H7 (cell line): ENCODE measurements at places on chromosomes 1 and 21.

DNA sequence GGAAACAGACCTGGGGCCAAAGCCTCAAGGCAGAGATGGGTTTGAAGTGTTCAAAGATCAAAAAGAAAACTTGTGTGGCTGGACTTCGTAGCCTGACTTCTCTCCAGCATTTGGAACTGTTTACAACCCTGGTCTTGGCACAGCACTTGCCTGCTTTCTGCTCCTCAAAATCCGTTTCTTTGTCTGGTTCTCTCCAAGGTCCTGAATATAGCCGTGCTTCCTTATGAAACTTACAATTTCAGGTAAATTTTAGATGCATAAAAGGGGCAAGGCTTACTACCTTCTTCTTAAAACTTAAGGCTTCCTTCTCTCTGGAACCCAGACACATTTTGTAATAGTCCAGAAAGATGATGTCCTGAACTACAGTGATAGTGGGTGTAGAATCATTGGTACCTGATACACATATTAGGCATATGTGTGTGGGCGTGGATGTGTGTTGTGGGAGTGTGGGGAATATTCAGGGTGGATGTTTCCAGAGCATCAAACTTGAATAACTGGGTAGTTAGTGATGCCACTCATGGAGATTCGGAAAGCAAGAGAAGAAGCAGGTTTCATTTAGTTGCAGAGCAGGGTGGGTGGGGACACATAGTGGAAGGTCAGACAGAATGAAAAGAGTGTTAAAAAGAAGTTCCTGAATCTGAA, 26.4 kb upstream of the FAM78B start:
- DNase-seq: no peak

- no peak for DNase-seq
Measured at GRCh38 chr1:211172657-211173056, 38.7 kb upstream of the KCNH1 start.

DNA sequence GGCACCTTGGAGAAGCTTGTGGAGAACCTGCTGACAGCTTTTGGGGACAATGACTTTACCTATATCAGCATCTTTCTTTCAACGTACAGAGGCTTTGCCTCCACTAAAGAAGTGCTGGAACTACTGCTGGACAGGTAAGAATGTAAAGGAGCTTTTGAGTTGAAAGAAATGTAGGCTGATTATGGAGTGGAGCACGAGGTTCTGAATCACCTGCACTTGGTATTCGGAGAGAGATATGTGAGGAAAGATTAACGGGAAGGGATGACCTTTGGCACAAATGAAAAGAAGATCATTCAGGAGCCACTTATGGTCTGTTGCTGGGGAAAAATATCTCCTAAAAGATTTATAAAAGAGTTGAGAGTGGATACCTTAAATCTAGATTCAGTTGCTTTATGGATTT, 42.7 kb downstream of the RGL1 start:
- DNase-seq: no peak

DNA sequence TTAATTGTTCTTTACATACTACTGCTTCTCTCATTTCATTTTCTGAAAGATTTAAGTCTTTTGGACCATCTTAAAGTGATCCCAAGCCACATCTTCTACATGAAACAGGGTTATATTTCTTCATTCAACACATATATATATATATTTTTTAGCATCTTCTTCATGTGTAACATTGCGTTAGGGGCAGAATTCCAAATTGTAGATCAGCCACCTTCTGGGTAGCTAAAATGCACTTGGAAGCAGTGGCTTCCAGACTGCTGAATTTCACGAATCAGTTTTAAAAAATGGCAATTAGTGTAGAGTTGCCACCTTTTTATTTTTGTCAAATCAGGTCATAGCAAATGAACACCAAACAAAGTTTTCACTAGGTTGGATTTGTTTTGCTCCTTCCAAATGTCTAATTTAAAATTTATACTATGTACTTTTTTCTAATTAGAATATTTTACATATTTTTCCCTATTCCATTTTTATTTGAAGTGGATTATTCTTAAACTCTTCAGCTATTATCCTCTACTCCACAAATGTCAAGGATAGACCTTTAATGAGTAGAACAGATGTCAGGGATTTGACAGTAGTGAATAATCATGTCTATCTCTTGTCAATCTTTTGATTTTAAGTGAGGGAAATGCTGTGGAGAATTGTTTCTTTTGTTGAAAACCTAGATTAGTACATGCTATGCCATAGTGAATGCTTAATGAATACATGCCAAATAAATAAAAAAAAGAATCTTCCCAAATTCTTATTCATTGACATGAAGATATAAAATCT, 55.8 kb downstream of the DNM3 start:
- DNase-seq: no peak

DNA sequence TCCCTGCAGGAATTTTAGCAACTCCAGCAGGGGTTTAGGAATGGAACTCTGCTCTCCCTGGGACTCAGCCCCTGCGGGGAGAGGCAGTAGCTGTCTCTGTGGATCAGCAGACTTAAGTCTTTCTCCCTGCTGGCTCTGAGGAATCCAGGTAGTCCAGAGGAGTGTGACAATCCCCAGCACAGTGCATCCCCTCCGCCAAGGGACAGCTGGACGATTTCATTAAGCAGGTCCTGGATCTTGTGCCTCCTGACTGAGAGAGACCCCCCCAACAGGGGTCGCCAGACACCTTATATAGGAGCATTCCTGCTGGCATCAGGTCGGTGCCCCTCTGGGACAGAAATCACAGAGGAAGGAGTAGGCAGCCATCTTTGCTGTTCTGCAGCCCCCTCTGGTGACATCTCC, 30.6 kb downstream of the AKT3 start:
- no peak for DNase-seq
